ENCODE measurements at places on chromosomes 6 and 20.
A peak's percentile ranks its signal among the peaks of the same experiment; 100 is the strongest.

DNA sequence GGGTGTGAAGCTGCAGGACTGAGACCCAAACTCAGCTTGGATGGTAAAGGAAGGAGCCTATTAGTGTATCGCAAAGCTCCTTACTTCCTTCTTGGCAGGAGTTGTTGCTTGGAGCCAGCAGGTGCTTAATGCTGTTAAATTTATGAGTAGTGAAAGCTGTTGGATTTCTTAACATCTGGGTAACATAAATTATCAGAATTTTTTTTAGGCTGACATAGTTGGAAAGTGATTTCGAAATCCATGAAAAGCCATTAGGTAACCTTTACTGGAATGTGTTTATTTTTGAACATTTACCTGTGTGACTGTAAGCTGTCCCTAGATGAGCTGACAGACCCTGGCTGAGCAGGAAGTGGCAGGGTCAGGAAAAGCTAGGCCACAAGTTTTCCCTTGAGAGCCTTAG is 470.4 kb upstream of the SLC35B3 start:
- no peak for DNase-seq

DNA sequence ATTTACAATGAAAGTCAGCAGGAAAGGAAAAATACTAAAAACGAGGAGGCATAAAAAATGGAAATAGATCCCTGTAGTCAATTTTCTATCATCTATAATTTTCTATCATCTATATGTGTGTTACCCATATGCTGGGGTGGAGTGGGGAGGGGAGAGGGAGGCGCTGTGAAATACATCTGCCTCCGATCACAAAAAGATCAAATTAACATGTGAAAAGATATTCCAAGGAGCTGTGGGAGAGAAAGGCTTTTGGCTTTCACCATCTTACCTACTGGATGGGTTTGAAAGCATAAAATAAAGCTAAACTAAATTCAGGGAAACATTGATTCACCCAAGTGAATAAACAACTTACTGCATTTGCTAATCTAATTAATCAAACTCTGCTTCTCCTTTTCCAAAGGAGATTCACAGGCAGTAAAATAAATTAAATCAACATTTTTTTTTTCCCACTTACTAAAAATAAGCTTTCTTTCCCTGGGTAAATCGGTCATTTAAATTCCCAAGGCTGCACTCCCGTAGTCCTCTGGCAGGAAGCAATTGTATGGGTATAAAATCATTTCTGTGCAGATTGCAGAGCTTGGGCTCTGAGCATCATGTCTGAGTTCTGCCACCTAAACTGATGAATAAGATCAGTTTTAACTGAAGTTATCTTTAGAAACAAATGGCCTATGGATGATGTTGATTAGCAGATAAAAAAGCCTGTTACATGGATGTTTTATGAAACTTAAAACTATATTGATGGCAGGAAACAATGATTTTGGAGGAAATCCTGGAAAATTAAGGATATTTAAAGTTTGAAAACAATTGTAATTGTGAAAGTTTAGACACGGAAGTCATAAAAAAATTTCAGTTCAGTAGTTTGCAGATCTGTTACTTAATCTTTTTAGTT is 147.9 kb downstream of the SOX4 start:
- DNase-seq, result no peak

- DNase-seq, result peak; percentile 88
Observed at GRCh38 chr6:43770372-43771209, 580 bp downstream of the VEGFA start.

DNA sequence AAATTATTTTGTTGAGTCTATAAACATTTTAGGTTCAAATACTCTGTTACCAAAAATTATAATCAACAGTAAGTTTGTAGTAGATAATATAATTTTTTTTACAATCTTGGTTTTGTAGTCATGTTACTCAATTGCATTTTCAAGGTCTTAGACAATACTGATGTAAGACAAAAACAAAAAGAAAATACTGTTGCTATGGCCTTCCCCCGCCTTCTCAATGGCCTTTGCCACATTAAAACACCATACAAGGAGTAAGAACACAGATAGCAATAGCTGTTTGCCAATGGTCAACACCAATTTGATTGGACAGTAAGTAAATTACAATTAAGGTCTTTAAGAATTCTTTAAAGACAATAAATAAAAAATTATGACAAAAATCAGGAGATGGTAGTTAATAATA is 450.2 kb downstream of the CDC5L start:
- DNase-seq, result no peak

DNA sequence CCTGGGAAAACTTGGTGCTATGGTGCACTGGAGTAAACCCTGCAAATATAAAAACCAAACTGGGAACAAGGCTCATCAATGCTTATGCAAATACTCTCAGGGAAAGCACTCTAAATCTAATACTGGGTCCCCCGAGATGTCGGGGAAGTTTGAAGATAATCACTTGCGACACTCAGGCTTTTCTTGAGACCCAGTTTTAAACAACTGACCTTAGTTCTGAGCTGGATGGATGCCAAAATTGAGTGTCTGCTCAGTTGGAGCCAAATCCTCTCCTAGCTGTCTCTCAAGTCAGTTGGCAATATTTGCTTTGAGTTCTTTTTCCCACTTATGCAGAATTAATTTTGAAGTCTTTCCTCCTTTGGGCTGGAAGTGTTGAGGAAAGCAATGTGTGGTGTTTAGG is 75.5 kb upstream of the CD2AP start:
- DNase-seq, result no peak

DNA sequence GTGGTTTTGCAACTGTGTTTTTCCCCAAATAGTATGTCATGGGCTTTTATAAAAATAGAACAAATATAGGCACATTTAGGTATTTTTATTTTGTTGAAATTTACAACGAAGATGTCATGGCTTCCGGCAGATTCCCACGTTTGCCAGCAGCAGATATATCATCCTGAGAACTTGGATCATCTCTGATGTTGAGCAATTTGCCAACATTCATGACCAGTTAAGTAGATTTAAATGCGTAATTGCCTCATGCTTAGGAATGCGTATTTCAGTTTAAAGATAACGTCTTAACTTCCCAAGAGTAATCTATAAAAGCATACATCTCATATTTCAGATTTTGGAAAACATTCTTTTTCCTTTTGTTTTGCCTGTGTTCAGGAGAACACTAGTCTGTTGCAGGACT is 457.8 kb downstream of the QKI start:
- DNase-seq, result no peak

GRCh38 chr6:52725143-52725534 is 38.1 kb downstream of the GSTA2 start:
- DNase-seq, result no peak

DNA sequence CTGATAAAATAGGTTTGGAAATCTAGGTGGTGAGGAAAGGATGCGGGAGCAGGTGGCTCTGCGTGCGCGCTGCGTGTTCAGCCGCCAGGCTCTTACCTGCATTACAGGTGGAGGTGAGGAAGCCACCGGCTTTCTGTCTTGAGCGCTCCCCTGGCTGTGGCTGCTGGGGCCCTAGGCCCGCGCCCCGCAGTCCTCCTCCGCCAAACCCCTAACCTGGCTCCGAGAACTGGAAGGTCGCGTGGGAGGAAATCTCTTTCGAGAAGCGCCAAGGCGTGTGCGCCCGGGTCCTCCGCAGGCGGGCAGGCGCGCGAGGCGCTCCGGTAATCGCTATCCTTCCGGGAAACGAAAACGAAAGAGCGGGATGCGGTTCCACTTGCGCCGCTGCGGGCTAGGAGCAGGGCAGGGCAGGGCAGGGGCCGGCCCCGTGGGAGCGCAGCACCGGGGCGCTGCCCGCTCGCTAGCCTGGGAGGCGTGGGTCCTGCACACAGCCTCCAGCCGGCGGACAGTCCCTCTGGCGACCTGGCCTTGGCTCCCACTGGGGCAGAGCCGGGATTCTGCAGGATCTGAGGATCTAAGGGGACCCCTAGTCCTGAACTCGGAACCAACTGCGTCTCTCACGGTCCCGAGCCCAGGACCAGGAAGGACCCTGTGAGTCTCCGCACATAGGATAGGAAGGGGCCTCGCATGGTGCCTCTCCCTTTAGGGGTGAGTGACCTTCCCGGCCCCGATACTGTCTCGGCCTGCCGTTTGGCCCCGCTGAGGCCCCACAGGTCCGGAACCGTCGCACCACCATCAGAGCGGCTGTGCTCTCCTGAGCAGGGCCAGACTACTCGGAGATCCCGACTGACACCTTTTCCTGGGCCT is at the start of gene ETV7:
TSS of gene ETV7 (minus strand) at position 230 of the 864 bp plus-strand sequence. CDS start at position 102, 128 bp downstream.
- peak; percentile 73 for DNase-seq

DNA sequence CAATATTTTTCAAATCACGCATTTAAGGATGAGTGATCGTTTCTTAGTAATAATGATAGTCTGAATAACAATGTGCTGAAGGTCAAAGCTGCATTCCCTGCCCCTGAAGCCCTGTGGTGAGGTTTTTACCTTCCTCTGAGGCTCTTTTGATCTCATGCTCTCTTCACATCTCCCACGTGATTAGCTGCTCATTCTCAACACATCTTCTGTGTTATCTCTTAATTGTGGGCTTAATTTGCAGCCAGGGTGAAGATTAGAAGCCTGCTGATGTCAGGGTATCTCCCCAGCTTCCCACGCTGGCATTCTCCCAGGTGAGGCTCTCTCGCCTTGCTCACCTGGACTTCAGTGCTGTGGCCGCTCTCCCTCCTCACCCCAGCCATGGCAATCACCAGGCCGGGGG is 109.7 kb upstream of the FOXQ1 start:
- no peak for DNase-seq

GRCh38 chr20:46797206-46797605 is 87.8 kb downstream of the SLC2A10 start:
- DNase-seq, result no peak

DNA sequence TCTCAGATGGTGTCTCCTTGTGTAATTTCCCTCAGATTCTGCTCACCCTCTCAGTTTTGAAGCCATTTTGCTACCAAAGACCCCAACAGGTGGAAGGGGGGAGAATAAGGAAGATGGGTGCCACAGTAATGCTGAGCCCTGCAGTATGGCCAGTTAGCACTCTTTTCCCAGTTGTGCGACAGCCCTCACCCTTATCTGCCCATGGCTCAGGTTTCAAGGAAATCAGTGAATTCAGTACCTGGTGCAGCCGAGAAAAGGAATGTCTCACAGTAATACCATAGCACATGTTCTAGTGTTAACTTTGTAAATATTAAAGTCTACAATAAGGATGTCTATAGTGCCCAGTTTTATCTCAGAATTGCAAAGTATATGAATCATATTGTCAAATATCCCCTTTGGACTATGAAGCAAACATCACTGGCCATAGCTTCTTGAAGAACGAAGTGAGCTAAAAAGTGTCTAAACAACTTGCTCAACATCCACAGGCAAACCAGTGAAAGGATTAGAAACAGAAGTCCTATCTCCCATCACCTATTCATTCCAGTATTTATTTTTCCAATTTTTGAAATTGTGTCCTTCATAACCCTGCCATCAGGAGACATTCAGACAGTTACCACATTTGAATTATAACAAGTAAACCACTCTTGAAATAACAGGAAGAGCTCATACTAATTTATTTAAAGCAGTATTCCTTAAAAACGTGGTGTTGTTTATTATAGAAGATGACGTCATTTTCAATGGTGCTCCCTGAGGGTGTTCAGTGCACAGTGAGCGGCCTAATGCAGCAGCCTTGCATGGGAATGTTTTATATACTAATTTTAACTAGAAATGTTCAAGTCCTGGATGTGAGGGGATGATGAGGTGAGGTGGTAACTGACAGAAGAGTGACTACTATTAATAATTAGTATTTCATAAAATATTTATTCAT is 366.2 kb downstream of the TFAP2A start:
- no peak for DNase-seq

DNA sequence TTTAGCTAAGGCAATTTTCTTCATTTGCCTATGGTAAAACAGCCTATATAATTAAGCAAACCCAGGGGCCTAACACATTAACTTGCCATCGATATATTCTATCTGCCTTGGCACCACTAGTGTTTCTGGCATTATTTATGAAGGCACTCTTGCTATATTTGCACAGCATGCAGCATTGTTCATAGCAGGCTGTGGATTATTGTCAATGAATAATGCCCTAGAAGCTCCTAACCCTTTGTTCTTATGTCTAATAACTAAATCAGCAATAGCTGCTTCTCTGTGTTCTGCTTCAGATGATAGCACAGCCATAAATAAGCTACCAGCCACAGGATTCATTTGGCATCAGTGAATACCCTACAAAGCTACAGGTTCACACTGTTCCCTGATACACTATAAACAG is 254.8 kb upstream of the STXBP5 start:
- no peak for DNase-seq

DNA sequence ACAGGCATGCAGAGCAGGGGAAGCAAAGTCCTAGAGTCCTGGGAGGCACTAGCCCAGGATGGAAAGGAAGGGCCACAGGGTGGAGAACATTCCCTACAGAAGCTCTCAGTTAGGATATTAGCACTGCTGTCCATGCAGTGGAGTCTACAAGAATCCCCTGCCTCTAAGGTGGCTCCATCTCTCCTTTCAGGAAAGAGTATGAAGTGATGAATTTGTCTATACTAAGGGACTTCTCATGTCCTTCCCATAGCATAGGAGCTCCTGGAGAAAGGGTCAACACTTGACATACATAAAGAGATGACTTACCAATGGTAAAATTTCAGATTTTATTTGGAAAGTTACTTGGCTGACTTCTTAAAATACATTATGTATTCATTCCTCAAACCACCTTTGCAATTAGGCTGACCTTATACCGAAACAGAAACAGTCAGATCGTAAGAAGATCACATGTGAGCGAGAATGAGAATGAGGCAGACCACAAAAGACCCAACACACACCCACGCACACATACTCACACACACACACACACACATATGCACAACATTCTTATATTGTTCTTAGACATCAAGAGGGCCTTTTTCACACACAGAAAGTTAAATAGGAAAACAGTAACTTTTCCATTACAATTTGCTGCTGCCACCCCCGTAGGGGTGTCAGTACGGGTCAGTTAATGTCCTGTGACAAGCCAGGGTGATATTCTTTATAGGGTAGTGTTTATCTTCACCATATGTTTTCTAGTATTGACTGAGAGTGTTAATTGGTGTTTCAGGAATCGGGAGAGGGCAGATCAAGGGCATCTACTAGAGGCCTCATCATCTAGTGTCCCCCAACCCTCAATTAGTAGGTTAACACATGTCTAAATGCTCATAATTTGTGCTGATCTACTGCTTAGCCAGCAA is 159.4 kb downstream of the FAXC start:
- DNase-seq, result peak; percentile 43

- DNase-seq, result no peak
Observed at GRCh38 chr6:3382326-3383279, 74.2 kb downstream of the SLC22A23 start.

DNA sequence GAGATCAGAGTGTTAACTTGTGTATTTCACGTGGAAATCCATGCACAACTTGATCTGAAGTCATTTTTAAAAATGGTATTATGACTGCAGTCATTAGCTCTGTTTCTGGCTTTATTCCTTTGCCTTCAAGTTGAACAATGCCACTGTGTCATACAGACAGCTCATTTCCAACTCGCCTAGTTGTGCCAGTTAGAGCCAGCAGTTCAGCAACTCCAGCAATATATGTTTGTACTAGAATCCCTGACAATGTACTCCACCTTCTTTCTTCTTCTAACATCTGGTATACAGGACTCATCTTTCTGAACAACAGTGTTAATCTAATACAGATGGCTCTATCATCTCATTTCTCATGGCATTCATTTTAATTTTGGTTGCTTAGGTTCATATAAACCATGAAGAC is 418.3 kb upstream of the POU3F2 start:
- DNase-seq, result no peak

GRCh38 chr6:125009578-125009977 is 47.3 kb downstream of the RNF217 start:
- DNase-seq, result no peak

Measured in OCI-M1 (cell line).